ENCODE measurements at places on chromosomes 12 and 14.

DNA sequence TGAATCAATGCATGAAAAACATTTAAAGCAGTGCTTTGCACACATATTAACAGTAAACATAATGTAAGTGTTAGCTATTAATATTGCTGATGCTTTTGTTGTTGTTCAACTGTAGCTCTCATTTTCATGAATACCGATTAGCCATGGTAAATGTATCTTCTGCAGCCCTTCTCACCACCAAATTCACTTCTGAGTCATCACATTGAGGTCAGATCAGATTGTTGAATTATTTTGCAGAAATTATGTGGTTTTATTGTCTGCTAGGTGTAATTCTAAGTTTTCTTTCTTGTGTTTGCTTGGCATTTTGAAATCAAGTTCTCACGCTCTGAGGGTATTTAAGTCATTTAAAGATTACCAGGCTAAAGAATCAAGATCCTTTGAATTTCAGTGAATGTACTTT is 74.6 kb downstream of the AKAP6 start:
- DNase-seq = no peak

DNA sequence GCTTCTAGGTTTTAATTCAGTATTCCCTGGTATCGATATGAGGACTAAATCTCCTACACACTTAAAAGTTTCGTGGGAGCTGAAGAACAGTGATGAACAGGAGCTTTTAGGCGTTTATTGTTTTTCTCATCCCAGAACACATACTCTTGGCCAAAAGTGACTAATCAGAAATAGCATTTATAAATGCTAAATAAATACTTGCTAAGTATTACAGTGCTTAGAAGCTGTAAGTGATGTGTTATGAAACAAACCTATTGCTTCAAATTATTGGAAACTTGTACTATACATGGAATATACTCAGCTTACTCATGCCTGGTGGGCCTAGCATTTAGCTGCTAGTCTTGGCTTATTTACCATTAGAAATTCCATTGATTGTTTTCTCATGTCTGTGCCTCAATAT is 24.9 kb downstream of the FRS2 start:
- DNase-seq = no peak

- no peak for DNase-seq
These were observed 431.9 kb downstream of the BCL11B start for GRCh38 chr14:98840091-98840490.

DNA sequence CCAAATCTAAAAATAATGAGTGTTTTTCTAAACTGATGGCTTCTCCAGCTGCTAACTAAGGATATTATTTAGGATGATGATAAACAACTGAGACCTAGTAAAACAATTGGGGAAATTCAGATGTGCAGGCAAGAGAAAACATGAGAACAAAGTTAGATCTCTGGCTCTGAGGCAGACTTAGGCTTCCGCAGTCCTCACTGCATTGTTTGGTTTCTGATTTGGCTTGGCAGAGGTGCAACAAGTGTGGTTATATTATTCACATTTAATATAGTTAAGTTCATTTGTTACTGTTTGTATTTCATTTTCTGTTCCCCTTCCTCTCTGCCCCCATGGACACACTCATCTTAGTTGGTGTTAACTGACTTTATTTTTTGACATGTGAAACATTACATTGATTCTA is 30.2 kb upstream of the NR1H4 start:
- no peak for DNase-seq

- no peak for DNase-seq
These were observed 77.8 kb downstream of the ANKS1B start for GRCh38 chr12:99906786-99907579.

- no peak for DNase-seq
These were observed 68.0 kb downstream of the RNF34 start for GRCh38 chr12:121467638-121468498.

- DNase-seq = peak; percentile 63
These were observed 21.3 kb downstream of the FKBP11 start for GRCh38 chr12:48903982-48904411.

- no peak for DNase-seq
These were observed 42.7 kb upstream of the CDK17 start for GRCh38 chr12:96442906-96443305.

DNA sequence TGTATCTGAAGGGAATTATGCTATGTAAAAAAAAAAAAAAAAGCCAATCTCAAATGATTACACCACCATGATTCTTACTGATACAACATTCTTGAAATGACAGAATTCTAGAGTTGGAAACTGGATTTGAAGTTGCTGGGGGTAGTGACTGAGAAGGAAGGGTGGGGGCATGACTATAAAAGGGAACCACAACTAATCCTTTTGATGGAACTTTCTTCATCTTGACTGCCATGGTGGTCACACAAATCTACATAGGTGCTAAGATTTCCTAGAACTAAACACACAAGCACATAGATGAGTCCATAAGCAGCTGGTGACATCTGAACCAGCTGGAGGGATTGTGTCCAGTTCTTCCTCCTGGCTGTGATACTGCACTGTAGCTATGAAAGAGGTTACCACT is 51.4 kb downstream of the CLMN start:
- no peak for DNase-seq

- DNase-seq = peak; percentile 44
These were observed 10.8 kb downstream of the SUOX start for GRCh38 chr12:56007564-56008559.

DNA sequence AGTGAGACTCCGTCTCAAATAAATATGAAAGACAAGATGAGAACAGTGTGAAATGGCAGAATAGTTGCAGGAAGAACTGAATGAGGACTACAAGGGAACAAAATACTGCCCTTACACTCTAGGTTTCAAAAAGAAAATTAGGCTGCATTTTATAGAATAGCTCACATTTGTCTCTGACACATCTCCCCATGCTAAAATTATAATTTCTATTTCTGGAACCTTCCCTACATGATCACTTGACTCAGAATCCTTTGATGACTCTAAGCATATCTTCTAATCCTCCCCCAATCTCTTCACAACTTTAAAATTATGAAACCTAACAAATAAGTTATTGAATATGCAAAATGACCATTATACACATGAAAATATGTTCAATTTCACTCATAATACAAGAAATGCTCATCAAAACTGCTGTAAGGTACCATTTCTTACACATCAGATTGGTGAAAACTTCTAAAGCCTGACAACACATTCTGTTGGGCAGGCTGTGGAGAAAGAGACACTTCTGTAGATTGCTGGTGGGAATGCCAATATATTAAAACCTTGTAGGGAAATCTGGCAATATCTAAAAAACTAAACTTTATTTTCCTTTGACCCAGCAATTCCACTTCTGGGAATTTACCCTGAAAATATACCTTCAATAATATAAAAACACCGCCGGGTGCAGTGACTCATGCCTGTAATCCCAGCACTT is 4.3 kb upstream of the HIGD1C start:
- DNase-seq = no peak

DNA sequence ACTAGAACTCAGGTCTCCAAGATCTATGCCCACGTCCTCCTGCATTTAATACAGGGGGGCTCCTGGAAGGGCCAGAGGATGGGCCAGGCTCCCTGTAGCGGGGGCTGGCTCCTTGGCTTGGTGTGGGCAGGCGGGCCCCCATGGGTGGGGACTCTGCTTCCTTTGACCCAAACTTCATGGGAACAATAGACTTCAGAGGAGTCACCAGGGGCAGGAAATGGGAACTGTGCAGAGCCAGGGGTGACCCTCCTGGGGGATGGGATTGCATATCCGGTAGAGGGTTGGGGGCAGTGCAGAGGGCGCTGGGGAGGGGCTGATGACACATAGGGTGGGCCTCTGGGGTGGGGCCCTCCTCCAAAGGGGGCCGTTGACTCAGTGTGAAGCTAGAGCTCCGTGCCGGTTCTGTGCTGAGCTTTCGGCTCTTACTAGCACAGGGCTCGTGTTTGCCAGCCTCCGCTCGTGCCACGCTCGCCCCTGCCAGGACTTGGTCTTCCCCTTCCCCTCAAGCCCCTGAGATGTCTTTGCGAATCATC is 4.6 kb downstream of the TEAD4 start:
- no peak for DNase-seq

DNA sequence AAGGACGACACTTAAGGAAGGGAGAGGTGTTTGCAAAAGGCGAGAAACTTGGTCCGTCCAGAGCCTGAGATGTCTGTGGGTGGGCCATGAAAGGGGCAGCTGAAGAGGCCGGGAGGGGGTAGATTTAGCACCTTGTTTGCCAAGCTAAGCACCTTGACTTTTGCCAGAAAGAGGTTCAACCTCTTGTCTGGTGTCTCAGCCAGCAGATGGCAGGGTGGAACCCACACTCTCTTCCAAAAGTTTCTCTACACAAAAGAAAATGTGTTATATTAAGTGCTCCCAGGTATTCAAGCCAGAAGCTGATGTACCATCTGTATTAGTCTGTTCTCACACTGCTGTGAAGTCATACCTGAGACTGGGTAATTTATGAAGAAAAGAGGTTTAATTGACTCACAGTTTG is 69.9 kb downstream of the SUDS3 start:
- DNase-seq = no peak

- no peak for DNase-seq
These were observed 5.5 kb downstream of the C12orf71 start for GRCh38 chr12:27076928-27077327.

DNA sequence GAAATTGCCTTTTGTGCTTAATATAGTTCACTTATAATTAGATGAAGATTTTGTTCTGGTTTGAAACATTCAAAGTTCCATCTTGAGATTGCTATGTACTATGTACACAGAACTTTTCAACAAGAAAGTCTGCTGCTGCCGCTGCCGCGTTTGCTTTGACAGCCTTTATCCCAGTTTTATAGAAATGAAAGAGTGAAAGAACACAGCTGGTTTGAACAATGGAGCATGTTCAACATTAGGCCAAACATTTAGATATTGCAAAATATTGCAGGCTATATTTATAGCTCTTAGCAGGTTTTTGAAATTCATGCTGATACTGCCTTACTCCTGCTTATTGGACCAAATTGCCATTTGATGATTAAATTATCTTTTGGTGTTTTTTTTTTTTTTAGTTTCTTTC is 299.8 kb upstream of the PRKD1 start:
- DNase-seq = no peak

DNA sequence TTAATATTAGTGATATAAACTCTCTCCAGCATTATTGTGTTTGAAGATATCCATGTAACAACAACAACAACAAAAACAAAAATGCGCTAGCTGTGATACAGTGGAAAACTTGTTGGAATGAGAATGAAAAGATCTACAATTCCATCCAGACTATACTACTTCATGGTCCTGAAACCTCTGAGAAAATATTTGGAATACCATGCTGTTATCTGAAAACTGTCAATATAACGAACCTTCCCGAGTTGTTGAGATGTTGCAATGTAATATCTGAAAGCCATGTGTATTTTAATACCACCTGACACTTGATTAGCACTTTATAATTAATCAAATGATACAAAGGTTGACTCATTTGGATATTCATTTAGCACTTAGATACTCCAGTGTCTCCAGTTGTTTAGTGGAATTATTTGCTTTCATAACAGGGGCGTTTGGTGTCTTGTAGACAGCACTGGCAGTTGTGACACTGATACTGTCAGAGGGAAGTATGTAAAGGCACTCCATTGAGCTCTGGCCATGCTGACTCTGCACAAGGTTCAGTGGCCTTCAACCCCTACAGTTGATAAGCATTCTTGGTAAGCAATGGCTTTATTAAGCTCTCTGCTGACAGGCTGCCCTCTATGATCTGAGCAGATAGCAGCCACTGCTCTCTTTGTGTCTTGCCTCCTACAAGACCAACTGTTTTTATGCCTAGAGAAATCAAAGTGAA is 447.1 kb upstream of the SEL1L start:
- DNase-seq = no peak

- DNase-seq = no peak
These were observed 41.1 kb downstream of the SERPINA3 start for GRCh38 chr14:94653321-94653720.

- no peak for DNase-seq
These were observed 21.5 kb upstream of the TC2N start for GRCh38 chr14:91888641-91889476.

- peak; percentile 59 for DNase-seq
These were observed 14.7 kb upstream of the TEAD4 start for GRCh38 chr12:2944401-2945047.

DNA sequence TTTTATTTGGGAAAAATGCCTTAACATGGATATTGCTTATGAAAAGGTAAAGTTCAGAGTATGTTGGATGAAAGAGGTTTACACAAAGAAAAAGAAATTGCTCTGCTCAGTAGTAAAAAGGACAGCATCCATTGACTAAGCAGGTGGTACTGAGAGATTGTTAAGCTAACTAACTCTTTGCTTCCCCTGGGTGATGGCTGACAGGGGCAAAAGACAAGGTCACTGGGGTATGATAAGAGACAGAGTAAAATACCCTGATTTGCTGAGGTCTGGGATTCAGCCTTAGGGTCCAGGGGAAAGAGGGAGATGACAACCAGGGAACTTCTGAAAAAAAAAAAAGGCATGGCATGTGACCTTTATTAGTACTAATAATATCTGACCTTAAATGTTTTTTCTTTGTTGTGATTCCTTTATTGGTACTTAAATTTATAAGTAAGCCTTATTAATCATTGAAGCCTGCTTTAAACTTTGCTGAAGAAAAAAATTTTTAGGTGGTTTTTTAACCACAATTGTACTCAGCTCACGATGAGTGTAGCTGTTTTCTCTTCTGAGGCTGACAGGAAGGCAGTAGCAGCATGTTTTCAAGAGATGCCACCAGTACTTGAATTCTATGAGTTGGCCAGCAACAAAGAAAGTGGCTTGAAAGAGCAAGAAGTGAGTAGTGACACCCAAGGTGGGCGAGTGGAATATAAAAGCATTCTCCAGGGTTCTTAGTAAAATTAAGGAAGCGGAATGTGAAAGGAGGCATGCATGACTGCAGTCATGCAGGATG is 43.7 kb upstream of the KITLG start:
- DNase-seq = no peak

DNA sequence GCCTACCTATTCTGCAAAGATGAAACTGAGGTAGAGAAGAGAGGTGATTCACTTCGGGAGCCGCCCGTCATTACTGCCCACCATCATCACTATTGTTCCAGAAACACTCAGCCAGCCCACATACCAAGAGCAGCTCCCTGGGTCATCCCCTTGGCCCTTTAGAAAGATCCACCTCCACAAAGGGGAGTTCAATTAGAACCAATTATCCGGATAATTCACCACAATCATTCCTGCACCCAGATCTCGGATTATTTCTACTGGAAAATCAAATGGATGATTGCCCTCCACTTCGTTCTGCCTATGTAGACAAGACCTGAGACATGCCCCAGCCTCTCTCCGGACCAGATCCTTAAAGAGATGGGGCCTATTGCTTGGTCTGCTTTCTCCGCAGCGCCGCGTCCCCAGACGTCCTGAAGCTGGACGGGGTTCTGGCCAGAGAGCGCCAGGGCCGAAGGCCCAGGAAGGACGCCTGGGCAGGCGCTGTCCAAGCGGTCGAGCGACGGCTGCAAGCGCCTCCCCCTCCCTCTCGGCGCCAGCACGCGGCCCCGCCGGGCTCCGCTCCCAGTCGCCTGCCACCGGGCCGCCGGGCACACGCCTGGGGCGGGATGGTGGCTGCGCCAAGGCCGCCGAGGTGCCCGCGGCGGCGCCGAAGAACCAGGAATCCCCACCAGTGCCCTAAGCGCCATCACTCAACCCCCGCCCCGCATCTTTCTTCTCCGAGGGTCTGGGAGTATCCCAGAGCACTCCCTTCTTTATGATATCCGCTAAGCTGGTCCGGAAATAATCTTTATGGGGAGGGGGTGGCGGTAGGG is 1.3 kb upstream of the ASCL1 start:
- DNase-seq = no peak

- no peak for DNase-seq
These were observed 10.1 kb upstream of the DLGAP5 start for GRCh38 chr14:55201219-55202101.

Measured in hematopoietic multipotent progenitor cell treated with erythropoietin and hydrocortisone succinate and interleukin-3 and kit ligand, for 15 days (in vitro differentiated cells).